ENCODE measurements at places on chromosomes 4 and X.

DNA sequence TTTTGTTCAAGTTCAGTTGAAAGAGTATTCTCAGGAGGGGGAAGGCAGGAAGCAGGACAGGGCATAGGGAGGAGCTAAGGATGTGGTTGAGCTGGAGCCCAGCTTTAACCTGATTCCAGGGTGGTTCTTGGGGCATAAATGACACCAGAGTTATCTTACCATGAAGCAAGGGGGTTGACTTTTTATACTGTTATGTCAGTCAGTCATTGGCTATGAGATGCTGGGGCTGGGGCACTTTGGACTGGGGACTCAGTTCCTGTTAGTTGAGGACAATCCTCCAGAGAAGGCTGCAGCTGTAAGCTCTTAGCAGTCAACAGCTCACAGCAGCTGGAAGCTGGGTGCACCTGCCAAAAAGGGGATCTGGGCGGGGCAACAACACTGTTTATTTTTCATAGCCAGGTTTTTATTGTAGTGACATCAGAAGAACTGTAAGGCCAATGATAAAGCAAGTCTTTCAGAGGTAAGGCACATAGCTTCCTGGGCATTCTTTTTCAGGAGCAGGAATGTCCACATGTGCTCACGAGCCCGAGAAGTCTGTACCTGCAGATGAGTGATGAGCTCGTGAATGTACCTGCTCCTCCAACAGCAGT lies 78.5 kb downstream of the MID1IP1 start:
- peak; percentile 82 for DNase-seq

DNA sequence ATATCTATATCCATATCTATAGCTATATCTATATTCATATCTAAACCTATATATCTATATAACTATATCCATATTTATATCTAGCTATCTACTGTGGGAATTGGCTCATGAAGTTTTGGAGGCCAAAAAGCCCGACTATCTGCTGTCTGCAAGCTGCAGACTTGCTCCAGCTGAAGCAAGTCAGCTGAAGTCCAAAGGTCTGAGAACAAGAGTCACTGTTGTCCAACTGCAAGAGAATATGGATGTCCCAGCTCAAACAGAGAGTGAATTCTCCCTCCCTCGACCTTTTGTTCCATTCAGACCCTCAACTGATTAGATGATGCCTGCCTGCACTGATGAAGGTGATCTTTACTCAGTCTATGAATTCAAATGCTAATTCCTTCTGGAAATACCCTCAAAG lies 63.3 kb upstream of the VCX start:
- no peak for DNase-seq

- no peak for DNase-seq
Measured at GRCh38 chr4:102234243-102234838, 110.9 kb downstream of the SLC39A8 start.

- no peak for DNase-seq
Measured at GRCh38 chrX:14564058-14564457, 34.7 kb downstream of the GLRA2 start.

DNA sequence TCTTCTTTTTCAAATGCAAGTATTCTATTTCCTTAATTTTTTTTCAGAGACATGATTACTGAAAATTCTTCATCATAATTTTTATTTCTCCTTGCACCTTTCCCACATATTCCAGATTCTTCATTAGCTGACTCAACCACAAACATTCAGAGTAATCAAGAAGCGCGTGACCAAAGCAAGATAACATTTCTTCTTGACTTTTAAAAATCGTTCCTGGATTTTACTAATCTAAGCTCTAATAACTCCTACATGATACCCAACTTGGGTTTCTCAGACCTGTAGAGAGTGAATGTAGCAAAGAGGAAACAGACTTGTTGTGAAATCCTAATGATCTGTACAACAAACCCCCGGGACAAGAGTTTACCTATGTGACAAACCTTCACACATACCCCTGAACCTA lies 615.0 kb downstream of the TMA16 start:
- DNase-seq, result no peak

Measured in bronchial epithelial cell (primary cell).